ENCODE measurements at places on chromosomes 11 and 22.

DNA sequence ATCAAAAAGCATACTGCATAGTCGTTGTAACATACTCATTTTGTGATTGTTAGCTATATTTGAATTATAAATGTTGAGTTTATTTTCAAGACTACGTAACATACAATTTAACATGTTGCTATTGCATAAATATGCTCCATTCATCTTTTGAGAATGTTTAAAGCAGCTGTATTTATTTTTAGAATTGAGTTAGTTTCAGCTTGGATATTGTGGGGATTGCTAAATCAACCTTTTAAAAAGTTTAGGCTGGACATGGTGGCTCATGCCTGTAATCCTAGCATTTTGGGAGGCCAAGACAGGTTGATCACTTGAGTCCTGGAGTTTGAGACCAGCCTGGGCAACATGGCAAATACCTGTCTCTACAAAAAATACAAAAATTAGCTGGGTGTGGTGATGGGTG, 288.1 kb downstream of the DYNC2H1 start:
- no peak for DNase-seq

DNA sequence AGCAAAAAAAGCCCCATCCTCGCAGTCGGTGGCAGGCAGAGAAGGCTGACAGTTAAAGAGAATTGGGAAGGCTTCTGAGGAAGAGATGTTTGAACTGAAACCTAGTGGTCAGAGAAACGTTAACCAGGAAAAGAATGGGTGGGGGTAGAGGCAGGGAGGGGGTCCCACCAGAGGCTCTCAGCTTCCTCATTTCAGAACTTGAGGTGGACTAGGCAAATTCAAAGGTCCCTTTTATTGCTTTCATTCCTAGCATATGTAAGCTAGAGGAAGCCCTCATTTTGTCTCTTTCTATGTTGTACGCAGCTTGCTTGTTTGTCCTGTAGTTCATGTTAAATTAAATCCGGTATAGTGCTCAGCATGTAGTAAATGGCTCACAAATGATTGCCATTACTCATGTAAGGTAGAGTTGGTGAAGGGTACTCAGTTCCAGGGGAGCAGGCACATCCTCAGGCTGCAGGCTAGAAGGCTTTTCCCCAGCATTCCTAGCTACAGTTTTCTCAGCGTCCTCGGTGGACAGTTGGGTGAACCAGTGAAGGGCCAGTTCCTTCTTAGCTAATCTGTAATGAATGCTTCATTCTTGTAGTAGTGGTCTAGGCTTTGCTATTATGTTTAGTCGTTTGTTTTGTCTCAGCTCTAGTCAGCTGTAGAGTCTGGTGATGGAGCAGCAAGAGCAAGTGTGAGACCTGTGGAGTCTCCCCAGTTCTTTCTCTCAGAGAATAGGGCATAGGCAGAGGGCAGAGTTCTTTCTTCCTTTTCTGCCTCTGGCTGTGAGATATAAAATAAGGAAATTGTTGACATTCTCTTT, 58.6 kb downstream of the UVRAG start:
- no peak for DNase-seq

DNA sequence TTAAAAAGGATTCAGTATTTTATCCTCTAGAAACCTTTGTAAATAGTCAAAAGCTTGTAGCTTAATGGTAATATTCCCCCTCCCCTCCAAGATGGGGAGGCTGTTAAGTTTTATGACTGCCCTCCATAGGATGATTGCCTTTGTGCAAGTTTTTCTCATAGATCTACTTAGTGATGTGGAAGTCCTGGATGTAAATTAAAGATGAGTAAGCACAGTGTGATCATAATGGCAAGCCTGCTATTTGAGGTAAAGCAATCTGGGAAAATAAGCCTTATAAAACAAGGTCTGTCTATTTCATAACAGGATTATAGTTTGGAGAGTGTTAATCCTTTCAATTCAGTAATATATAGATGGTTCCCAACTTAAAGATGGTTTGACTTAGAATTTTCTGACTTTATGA, 216.3 kb downstream of the DDX10 start:
- no peak for DNase-seq

GRCh38 chr11:111387363-111387762, 8.3 kb upstream of the POU2AF1 start:
- DNase-seq = no peak

DNA sequence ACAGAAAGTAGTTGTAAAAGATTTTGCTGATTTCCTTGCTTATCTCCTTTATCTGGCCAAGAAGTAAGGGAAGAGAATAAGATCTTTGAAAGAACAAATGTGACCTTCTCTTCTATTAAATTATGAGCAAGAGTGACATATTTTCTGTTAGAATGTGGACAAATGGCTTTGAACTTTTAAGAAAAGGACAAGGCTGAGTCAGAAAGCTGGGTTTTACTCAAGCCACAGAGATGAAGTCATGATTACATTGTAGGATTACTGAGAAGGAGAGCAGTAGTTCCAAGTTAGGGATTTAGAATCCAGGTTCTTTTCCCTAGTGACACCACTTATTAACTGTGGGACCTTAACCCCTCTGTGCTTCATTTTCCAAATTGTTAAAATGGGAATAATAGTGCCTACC, 13.5 kb downstream of the CCDC90B start:
- peak; percentile 67 for DNase-seq
